NCI-H82 (cell line): ENCODE measurements at places on chromosomes 12 and 14.

DNA sequence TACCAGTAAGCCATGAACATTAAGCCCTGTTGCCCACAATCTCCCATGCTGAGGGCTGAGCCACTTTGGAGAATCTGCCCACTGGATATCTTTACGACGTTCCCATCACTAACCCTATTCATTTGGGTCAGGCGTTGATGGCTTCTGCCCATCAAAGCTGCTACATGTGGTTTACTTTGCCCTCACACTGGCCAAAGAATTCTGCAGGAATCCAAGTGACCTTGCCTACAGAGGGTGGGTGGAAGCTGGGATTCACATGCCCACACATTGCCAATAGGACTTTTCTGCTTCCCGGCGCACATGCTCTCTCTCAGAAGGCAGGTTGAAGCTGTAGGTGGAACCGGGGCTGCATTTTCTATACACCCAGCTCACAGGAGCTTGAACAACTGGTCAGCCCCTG lies 28.3 kb downstream of the OAS2 start:
- no peak for DNase-seq

GRCh38 chr12:3931206-3931605 lies 58.0 kb upstream of the PARP11 start:
- DNase-seq, result no peak

GRCh38 chr14:103501041-103501870 lies 21.4 kb downstream of the CKB start:
- no peak for DNase-seq

- DNase-seq, result no peak
Observed at GRCh38 chr12:116159175-116159574, 118.3 kb downstream of the MED13L start.

GRCh38 chr12:103973909-103974308 lies 8.2 kb downstream of the TDG start:
- DNase-seq, result peak; percentile 15

- no peak for DNase-seq
Observed at GRCh38 chr12:89299931-89300330, 52.4 kb downstream of the DUSP6 start.

DNA sequence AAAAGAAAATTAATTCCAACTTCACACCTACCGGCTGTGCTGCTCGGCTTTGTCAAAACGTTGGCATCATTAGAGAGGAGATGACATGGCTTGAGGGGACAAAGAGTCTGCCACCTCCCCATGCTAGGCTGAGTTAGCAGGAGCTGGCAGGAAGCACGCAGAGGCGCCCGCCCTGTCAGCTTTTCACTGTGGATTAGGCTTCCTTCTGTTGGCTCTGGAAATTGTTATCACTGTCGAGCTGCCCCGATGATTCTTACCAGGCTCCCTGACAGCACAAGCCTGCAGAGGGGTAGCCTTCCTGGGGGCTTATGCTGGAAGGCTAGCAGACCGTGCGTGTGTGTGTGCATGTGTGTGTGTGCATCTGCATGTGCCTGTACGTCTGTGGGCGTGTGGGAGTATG lies 490.9 kb upstream of the TBX3 start:
- peak; percentile 38 for DNase-seq

DNA sequence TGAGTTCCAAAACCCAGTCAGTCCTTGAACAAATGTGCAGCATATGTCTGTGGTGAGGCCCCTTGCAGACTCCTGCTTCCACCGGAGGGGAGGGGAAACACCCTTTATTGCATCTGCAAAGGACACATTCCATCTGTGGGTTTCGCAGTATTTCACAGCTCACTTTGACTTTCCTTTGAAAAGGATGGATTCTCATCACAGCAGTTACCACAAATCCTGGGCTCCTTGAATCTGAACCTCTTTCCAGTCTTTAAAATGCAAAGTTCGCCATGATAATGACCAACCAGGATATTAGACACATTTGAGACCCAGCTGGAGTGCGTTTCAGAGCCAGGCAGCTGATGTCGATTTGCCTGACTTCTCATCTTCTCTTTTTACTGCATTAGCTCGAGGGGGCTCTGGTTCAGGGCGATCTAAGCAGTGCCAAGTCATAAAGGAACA lies 242.4 kb downstream of the SLC15A4 start:
- DNase-seq, result no peak

GRCh38 chr12:132004946-132005345 lies 55.2 kb downstream of the EP400 start:
- no peak for DNase-seq
